Astrocyte (in vitro differentiated cells and primary cell): ENCODE measurements at places on chromosomes 7 and 10.

- DNase-seq: no peak
These were observed 34.2 kb upstream of the XRCC2 start for GRCh38 chr7:152710153-152710442.

DNA sequence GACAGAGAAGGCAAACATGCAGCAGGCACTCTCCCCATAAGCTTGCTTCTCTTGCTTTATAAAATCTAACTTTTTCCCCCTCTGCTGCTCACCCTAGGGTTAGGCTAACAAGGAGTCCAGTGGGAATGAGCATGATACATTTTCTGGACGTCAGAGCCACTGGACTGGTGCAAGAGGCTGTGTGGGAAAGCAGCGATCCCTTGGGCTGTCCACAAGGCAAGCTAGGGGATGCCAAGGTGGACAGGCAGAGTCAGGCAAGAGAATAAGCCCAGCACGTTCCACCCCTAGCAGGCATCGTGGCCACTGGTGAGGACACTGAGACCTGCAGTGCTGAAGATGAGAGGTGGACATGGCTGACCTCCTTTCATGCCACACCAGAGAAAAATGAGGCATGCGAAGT, 290.9 kb upstream of the ZMIZ1 start:
- DNase-seq: no peak

- DNase-seq: no peak
These were observed 869 bp downstream of the LAMB4 start for GRCh38 chr7:108129018-108129965.

GRCh38 chr7:45197461-45197860, 39.9 kb downstream of the RAMP3 start:
- DNase-seq: no peak

DNA sequence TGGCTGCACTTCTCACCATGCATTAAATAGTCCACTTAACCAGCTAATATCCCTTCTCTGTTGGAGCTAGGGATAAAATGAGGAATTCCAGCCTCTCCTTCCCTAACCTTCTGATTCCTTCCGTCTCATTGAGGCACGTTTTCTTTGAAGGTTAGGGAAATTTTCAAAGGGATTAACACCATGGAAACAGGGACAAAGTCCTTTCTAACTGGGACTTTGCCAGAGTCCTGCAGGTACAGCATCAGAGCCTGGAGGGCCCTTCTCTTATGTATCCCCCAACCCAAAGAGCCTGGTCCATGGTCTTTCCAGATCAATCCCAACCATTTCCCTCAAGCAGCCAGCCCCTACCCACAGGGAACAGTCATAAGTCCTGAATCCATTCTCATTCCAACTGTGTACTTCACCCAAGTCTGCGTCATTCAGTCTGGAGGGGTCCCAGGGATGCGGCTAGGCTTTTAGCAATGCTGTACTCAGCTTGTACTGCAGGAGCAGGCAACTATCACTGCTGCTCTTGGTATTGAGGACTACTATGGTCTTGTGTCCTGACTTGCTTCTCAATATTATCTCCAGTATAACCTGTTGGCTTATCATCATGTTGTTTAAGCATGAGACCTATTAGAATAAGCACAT, 34.6 kb upstream of the CROT start:
- peak; percentile 26 for DNase-seq

- no peak for DNase-seq
These were observed 335.2 kb upstream of the SEMA3D start for GRCh38 chr7:85522070-85522469.

- peak; percentile 4 for DNase-seq
These were observed 24.8 kb downstream of the GNA12 start for GRCh38 chr7:2819161-2819953.

DNA sequence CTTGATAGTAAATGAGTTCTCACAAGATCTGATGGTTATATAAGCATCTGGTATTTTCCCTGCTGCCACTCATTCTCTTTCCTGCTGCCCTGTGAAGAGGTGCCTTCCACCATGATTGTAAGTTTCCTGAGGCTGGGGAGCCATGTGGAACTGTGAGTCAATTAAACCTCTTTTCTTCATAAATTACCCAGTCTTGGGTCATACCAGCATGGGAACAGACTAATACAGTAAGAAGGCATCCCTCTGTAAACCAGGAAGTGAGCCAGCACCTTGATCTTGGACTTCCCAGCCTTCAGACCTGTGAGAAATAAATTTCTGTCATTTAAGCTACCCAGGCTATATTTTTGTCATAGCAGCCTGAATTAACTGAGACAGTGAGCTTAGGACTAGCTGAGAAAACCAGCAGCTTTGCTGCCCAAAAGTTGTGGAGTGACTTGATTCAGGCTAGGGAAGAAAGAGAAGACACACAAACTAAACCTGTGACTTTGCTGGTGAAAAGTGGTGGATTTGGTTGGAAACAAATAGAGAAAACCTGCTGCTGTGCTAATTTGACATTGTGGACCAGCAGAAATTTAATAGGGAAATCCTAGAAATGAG, 29.7 kb downstream of the PALS2 start:
- DNase-seq: no peak

GRCh38 chr10:120431251-120431651, 25.8 kb upstream of the PLPP4 start:
- DNase-seq: peak; percentile 38

GRCh38 chr10:110005719-110006118, 2.1 kb upstream of the ADD3 start:
- peak; percentile 67 for DNase-seq

DNA sequence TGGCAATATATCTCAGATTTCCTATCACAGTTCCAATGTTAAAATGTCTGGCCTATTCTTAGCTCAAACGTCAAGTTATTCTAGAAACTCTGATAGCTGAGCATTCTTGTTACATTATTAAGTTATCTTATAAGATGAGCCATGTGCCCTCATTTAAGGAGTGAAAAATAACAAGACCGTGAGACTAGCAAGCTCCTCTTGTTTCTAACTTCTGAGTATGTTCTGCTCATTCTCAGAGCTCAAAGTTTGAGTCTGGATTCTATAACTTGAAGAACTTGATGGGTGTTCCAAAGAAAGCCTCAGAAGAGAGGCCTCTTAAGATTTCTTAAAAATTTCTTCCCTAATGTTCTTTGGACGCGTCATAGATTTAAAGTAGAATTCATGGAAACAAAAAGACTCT, 215.2 kb downstream of the HTR7 start:
- peak; percentile 50 for DNase-seq

GRCh38 chr7:14894826-14895225, 7.7 kb downstream of the DGKB start:
- no peak for DNase-seq

DNA sequence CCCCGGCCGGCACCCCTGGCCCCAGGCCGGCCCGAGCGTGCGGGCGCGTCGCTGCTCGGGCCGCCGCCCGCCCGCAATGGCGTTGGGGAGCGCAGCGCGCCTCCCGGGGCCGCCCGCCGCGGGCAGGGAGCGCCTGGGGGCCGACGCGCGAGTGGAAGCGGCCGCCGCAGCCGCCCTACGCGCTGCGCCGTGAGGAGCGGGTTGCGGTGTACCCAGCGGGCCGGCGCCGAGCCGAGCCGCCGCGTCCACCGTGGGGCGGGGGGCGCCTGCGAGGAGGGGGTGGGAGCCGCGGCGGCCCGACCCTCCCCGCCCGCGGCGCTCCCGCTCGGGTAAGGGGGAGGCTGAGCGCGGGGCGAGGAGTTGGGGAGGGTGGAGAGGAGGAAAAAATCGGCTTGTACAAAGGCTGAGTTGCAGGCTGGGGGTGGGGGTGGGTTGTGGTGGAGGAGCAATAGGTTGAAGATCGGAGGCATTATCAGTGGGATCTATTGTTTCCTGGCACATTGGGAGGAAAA, 473 bp downstream of the PPP1R9A start:
- DNase-seq: no peak

DNA sequence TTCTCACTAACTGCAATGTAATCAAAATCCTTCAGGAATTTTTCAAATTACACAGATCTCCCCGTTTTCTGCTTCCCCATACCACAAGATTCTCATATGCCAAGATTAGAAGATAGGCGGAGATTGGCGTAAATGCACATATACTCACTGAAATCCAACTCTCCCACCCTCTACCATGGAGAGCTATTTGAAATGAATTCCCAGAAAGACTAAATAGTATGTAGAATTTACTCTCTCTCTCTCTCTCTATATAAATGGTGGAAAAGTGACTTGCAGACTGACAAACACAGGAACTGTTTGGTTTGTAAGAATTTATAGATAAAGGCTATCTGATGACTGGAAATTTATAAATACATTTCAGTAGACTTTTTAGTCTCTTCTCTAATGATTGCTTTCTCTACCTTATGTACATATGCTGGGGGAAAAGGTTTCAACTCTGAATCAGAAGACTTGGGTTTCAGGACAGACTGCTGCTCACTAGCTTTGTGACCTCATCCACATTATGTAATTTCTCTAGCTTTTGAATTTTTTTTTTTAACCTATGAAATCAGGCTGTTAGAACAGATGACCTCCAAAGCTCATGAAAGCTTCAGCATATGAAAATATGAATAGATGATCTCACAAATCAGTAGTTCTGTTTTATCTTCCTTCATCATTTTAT, 67.8 kb upstream of the CSTF2T start:
- DNase-seq: no peak

GRCh38 chr7:13992596-13992964, 3.1 kb upstream of the ETV1 start:
- no peak for DNase-seq
